Caco-2 (cell line): ENCODE measurements at places on chromosomes 6 and 20. TPM values are rescaled to one million over a fixed set of nuclear protein-coding genes. Genes with fewer than 3 reads are reported as not detected.

The MED23 gene
- total RNA-seq, result 19.1 and 22.4 TPM in 2 replicates

The CTCFL gene
- not detected in 2 replicates for total RNA-seq

The RPL10A gene
- total RNA-seq, result 1,082 and 1,106 TPM in 2 replicates

The PCSK2 gene
- not detected in 2 replicates for total RNA-seq

The TRAM2 gene
- 63.8 and 71.6 TPM in 2 replicates for total RNA-seq

The FAM50B gene
- not detected in 2 replicates for total RNA-seq

The RNF8 gene
- total RNA-seq, result 17.3 and 17.7 TPM in 2 replicates

The HLA-DOA gene
- not detected in 2 replicates for total RNA-seq

The KCNQ2 gene
- 0.25 and 0.46 TPM in 2 replicates for total RNA-seq

The RSPH4A gene
- total RNA-seq, result 0.20 and 0.23 TPM in 2 replicates

The LY6G6F gene
- not detected in 2 replicates for total RNA-seq

The DNMT3B gene
- 95.5 and 105 TPM in 2 replicates for total RNA-seq

The PERP gene
- total RNA-seq, result 141 and 152 TPM in 2 replicates

The CGA gene
- not detected in 2 replicates for total RNA-seq

The PRSS16 gene
- total RNA-seq, result 16.4 and 16.5 TPM in 2 replicates

The CLIC5 gene
- total RNA-seq, result 15.1 and 15.6 TPM in 2 replicates
